Fibroblast of villous mesenchyme (primary cell): ENCODE measurements at places on chromosomes 7 and 10. TPM values are rescaled to one million over a fixed set of nuclear protein-coding genes. Genes with fewer than 3 reads are reported as not detected.
A peak's percentile ranks its signal among the peaks of the same experiment; 100 is the strongest.

Gene ZKSCAN5
- total RNA-seq, result 11.6 and 17.7 TPM in 2 replicates

Gene FRMPD2
- under 0.01 TPM in 2 replicates for total RNA-seq

Gene TAS2R41
- not detected in 2 replicates for total RNA-seq

Gene CALHM3
- total RNA-seq, result under 0.01 TPM in 2 replicates

- DNase-seq, result no peak
Measured at GRCh38 chr7:68288144-68288593, 1291.5 kb downstream of the TYW1 start.

DNA sequence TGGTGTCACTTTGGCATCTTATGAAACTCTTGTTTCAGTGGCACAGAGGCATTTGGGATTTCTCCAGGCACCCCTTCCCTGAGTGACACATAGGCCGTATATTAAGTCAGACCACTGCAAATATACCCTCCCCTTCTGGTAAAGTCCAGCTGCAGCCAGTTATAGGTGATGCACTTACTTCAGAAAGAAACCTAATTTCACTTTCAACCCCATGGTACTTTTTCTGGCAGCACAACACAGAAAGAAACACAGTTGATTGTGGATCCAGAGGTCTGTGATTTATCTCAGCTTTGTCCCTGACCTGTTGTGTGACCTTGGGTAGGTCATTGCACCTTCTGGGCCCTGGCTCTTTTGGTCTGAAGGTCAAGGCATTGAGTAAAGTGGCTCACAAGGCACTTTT, 173.2 kb downstream of the BUB3 start:
- no peak for DNase-seq

DNA sequence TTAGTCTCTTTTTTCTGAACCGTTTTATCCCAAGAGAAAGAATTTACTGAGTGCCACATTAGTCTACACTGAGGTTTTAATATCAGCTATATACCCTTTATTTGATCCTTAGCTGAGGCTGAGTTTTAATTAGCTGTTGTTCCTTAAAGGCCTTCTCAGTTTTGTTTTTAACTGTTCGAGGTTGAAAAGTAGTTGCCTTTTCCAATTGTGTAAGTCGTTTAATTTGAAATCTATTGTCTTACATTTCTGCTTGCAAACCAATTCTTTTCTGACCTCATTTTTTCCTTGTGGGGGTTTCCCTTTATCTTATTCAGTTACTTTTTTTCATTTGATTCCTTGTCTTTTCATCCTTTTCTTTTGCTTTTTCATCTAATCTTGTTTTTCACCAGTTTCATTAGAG, 30.8 kb downstream of the UMAD1 start:
- DNase-seq, result no peak

GRCh38 chr10:6929148-6929830, 349.2 kb upstream of the PRKCQ start:
- no peak for DNase-seq

DNA sequence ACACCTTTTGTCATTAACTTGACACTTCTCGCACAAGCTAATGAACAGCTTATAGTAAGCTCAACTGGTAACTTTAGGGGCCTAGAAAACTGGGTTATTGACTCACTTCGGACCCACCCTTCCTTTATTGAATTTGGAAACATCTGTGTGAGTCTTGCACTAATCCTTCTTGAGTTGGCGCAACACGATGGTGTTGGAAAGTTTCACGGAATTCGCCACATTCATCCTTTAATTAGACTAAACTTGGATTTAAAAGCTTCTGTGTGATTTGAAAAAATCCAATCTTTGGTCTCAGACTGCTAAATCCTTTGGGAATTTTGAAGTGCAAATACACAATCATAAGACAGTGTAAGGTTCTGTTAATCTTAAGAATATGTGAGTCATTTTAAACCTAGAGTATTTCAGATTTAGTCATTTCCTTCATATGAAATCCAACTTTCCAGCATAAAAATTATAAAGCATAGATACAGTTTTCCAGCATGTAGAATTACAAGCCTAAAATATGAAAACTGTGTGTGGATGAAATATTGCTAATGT, 15.1 kb downstream of the FZD8 start:
- DNase-seq, result peak; percentile 14

DNA sequence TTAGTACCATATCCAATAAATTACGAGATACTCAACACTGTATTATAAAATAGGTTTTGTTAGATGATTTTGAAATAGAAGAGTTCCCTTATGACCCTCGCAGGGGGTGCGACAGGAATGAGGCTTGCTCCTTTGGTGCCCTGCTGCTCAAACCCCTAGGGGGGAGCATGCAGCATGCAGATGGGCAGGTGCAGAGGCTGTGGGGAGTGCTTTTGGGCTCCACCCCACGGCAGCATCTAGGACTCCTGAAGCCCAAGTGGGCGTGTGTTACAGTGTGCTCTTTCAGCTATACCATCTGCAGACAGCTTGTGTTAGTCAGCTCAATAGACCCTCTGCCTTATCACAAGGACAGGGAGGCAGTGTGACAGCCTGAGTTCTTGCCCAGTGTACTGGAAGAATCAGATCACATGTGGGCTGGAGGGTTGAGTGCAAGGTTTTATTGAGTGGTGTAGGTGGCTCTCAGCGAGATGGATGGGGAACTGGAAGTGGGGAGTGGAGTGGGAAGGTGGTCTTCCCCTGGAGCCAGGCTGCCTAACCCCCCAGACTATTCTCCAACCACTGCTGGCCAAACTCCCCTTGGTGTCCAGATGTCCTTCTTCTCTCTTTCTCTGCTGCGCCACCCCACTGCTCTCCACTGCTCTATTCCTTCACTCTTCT, 3.1 kb upstream of the MRC1 start:
- no peak for DNase-seq

GRCh38 chr7:133009426-133010252, 72.3 kb downstream of the CHCHD3 start:
- peak; percentile 25 for DNase-seq

- DNase-seq, result peak; percentile 97
Measured at GRCh38 chr10:110398419-110399105, 93.8 kb upstream of the SMNDC1 start.
